Renal pelvis (tissue), 12 donors: ENCODE measurements at places on chromosomes 2 and 18. TPM values are rescaled to one million over a fixed set of nuclear protein-coding genes. Genes with fewer than 3 reads are reported as not detected.

CTNNA2 gene
- 4.0 TPM for polyA plus RNA-seq

DSG3 gene
- not detected for polyA plus RNA-seq

SNX17 gene
- 121 TPM for polyA plus RNA-seq

- no peak for DNase-seq
These were observed 27.1 kb upstream of the TFPI start for GRCh38 chr2:187581125-187581896.
